Stimulated activated CD8-positive, alpha-beta memory T cell treated with anti-CD3 and anti-CD28 coated beads, Interleukin-15, amount 100 ng/mL, for 24 hours (primary cell): ENCODE measurements at places on chromosomes 6 and 20.

DNA sequence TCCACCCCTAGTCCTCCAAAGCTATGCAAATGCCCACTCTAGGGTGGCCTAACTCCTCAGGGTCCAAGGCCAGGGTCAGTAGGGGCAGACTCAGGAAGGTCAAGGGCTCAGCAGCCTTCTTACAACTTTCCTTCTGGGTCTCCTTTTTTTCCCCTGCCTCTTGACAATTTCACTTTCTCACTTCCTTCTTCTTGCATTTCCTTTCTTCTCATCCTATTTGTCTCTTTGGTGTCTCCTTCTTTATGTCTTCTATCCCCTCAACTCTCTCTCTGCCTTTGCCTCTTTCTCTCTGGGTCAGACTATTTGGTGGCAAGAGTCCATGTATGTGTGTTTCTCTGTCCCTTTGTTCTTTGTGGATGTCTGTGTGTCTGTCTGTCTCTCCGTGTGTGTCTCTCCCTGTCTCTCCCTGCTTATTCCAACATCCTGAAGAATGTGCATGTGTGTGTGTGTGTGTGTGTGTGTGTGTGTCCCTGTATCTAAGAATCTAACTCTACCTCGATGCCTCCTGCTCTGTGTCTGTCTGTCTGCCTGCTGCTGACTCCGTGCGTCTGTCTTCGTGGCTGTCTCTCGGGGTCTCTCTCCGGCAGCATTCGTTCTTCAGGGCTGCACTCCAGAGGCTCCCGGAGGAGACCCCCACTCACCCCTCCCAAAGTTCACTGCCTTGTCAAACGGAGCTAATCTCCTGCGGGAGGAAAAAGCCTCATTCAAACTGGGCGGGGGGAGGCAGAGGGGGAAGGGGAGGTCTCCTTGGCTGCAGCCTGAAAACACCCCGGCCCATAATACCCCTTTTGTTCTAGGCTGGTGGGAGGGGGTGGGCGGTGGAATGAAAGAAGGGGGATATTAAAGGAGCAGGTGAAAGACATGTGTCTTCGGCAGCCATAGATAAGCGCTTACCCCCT, 51.7 kb upstream of the FOXP4 start:
- no peak for DNase-seq

DNA sequence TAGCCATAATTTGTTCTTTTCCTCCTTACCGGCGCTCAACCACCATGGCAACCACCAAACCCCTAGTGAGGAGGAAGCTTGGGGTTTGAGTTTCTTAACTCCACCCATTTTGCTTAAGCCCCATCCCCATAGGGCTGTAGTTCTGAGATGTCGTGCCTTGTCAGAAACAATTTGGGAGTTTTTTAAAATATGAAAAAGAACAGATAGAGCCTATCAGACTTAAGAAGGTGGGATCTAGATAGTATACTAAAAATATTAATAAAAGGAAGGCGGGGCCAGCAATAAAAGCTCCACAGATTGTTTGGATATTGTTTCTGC, 5.6 kb downstream of the BRD2 start:
- DNase-seq = no peak

- no peak for DNase-seq
Observed at GRCh38 chr6:34638834-34639736, 57.5 kb downstream of the ILRUN start.

DNA sequence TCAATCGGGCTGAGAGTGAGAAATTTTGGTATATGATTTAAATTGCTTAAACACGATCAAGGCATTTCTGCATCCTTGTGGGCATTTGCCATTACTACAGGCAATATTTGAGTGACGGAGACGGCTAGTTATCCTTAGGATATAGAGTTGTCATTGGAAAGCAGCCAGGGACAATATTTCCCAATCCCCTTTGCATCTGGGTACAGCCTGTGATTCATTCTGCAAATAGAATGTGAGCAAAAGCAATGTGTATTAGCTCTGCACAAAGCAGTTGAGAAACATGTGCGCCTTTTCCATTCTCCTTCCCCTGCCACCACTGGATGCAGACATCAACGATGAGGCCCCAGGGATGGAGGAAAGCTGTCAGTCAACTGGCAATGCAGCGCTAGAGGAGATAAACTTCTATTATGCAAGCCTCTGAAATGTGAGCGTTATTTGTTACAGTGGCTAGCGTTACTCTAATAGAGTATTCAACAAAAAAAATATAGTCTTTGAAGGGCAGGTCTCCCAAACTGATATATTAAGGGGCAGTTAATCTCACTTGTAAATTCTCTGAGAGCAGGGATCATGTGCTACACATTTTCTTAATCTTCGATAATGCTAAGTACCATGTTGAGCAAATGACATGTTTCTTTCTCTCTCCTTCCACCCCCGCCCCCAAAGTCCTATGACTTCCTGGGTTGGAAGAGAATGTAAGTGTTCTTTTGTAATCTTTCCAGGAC, 37.1 kb upstream of the NCOA3 start:
- DNase-seq = no peak

- no peak for DNase-seq
Observed at GRCh38 chr6:72825315-72825911, 203.5 kb downstream of the KCNQ5 start.

DNA sequence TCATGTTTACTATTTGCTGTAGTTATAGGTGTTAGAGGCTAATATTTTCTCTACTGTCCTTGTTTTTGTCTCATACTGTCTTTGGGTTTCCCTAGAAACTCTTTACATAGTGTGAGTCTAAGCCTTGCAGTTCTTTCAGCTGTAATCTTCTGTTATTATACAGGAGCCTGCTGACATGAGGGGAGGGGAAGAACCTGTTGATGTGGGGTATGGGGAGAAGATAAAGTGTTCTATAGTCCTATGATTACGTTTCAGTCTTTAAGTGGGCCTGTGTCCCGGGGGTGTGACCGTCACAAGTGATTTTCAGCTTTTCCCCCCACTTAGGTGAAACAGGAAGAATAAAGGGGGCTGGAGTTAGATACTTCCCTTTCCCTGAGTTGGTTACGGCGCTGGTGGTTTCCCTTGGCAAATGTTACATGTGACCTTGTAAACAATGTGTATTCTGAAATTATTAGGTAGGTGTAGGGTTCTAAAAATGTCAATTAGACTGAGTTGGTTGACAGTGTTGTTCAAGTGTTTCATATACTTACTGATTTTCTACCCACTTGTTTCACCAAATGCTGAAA, 41.3 kb downstream of the REV3L start:
- no peak for DNase-seq

- DNase-seq = no peak
Observed at GRCh38 chr6:36853325-36853724, 14.1 kb upstream of the CPNE5 start.

- DNase-seq = no peak
Observed at GRCh38 chr6:103862297-103862696, 997.4 kb downstream of the HACE1 start.

- no peak for DNase-seq
Observed at GRCh38 chr20:63536241-63536977, 767 bp downstream of the PTK6 start.

DNA sequence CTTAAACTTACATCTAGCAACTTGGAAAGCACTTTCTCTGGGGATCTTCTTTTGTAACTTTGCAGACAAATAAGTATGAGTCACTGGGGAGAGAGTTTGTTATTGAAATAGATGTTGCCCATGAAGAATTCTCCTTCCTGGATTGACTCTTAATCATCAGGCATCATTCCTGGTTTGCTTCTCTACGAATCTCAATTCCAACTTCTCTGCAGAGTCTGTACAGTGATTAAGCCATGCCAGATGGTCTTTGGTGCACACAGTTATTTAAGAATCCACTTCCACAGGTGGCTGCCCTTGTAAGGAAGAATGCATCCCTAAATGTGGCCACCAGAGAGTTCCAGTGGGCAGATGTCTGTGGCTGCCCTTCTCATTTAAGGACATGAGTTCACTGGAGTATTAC, 25.7 kb downstream of the MYCT1 start:
- no peak for DNase-seq

- DNase-seq = no peak
Observed at GRCh38 chr6:18513253-18513798, 126.2 kb downstream of the RNF144B start.

DNA sequence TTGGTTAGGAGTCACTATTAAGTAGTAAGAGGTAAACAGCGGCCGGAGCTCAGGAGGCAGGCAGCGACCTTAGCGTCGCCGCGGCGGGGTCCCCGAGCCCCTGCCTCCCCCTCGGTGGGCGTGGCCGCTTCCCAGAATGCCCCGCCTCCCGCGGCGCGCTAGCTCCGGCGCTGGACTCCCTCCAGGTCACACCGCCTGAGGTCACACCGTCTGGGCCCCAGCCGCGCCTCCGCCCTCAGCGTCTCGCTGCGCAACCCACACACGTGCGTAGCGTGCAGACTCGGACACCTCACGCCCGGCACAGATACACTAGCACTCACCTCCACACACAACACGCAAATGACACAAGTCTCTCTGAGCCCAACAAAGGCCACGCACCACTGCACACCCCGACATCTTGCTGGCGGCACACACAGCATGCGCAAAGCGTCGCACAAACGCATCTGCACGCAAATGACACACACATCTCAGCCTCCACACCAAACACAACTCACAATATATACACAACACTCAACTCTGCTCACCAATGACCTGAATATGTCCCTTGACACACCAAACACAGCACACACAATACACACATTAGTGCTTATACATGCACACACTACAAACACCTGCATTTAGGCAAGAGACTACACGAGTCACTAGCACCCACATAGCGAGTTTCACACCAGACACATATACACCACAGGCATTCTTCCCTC, 17.6 kb upstream of the CDKN1A start:
- DNase-seq = no peak

DNA sequence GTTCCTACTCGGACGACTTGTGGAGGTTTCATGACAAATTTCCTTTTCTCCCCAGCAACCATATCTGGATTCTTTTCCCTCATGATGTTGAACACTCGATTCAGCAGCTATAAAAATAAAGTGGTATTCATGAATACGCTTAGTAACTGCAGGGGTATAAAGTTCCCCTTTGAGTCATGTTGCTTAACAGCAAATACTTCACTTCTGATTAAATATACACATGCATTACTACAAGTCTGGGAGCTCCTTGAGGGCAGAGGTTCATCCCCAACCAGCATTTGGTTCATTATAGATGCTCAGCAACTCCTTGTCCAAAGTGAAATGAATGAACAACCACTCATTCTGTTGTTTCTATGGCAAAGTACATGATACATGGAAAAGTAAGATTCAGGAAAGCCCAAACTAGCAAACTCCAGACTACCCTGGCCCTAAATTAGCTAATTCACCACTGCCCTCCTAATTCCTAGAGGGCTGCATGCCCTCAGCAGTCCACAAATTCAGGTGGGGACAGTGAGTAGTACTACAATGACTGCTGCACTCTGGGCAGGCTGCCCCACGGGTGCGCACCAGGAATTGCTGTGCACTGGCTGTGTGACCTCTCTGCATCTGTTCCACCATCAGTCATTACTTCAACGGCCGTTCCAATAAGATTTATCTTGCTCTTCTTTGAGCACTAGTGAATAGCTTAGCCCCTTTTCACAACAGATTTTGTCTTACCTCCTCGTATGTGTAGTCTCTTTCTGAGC, 15.2 kb downstream of the EIF2S2 start:
- no peak for DNase-seq

- DNase-seq = no peak
Observed at GRCh38 chr6:150271501-150272263, 97.1 kb upstream of the IYD start.

- no peak for DNase-seq
Observed at GRCh38 chr20:37670351-37670791, 23.5 kb upstream of the CTNNBL1 start.

DNA sequence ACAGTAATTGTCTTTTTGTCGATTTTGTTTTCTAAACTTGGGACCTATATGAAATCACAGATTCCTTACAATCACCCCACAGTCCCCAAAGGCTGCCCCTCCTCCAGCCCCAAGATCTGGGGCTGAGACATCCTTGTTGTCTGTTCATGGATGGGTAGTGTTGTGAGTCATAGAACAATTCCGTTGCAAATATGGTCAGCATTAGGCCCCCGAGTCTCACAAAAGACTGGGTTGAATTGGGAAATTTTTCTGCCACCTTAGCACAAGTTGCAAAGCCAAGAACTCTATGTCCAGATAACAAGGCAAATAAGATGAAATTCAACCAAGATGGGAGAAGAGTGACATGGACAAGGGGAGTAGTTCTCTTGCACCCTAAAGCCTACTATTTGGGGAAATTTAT, 10.5 kb upstream of the TAB2 start:
- no peak for DNase-seq

DNA sequence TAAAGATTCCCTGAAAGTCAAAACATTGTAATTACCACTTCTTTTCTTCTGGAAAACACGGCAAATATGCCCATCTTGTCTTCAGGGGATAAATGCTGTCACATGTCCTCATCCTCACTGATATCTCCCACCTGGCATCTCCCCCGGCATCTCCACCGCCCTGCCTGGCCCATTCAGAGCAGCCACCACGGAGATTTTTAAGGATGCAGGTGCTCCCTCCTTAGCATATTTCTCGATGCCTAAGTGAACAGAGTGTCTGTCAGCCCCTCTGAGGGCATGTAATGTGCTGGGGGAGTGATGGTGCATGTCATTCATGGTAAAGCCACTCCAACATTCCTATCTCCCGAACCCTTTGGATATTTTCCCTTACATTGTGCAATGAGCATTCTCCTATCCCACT, 215.5 kb downstream of the PREX1 start:
- DNase-seq = no peak
